Stimulated activated CD8-positive, alpha-beta memory T cell treated with anti-CD3 and anti-CD28 coated beads, Interleukin-4, amount 100 ng/mL, for 4 hours (primary cell): ENCODE measurements at places on chromosomes 1 and 21.

- DNase-seq = peak; percentile 50
These were observed at the start of gene TNFRSF14 for GRCh38 chr1:2556277-2556677. TNFRSF14 (plus strand) TSS chr1:2556371; CDS start chr1:2556665, 294 bp downstream.

GRCh38 chr1:205060746-205061145, 17.7 kb downstream of the CNTN2 start:
- no peak for DNase-seq

DNA sequence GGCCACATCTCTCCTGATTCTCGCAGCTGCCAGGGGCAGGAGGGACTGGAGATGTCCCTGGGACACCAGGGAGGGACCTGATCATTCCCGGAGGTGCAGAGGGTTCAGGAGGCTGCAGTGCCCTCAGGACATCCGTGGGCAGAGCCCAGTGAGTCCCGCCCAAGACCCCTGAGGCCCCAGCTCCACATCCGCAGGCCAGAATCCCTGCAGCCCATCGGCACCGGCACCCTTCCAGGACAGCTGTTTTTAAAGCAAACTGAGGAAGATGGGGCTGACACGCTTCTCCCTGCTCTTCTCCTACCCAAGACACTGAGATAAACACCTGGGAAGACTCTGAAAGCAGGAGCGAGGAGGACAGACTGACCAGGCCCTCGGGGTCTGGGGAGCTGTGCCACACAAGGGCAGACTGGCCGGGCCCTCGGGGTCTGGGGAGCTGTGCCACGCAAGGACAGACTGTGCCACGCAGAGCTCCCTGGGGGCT, 25.5 kb downstream of the SLC19A1 start:
- DNase-seq = no peak

DNA sequence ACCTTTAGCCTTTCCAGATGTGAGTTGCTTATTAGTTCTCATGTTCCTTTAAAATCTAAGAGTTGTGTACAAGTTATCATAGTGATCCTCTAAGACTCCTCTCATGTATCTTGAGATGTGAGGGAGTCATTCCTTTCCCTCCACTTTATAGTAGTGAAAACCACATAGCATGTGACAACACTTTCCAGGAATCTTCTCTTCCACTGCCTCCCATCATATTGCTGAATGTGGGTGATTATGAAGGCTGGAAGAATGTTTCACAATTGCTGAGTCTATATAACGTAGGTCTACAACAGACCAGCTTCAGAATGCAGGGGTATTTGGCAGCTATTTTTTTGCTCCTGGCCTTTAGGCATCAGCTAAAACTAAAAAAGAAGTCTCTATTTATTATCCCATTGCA, 44.7 kb upstream of the LRRC7 start:
- DNase-seq = no peak

DNA sequence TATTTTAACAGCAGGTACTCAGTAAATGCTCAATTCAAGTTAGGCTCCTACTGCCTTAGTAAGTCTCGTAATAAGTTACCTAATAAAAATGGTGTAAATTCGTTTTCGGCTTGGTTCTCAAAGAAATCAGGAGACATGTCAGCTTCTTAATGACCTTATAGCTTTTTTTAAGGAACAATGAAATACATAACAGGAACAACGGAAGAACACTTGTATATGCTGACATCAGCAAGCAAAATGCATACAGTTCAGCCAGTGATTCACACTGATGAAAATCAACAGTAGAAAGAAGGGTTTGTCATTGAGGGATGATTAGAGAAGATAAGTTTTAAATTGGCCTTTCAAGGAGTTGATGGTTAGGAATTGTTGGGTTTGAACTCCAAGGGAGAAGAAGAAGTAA, 13.3 kb downstream of the RPTN start:
- no peak for DNase-seq

- no peak for DNase-seq
These were observed 17.9 kb upstream of the MIIP start for GRCh38 chr1:12001249-12001917.

DNA sequence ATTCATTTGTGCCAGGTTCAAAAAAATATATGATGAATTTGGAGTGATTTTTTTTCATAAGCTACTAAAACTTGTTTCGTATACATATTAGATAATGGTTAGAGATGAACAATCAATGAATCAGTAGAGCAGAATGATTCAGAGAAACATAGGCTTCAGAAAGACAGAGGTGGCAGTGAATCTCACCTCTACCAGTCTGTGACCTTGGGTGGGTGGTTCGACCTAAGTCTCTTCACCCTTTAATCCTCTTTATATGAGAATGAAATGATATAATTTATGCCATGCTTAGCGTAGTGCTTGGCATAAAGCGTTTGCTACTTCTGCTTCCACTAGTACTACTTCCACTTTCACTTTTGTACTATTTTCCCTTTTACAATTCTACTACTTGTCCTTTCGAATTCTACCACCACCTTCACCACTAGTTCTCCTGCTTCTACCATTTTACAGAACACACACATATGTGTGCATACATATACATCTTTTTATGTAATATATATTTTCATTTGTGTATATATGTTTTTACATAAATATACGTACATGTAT, 45.1 kb downstream of the FYB2 start:
- no peak for DNase-seq

GRCh38 chr1:145729196-145729595, 9.9 kb downstream of the CD160 start:
- no peak for DNase-seq

DNA sequence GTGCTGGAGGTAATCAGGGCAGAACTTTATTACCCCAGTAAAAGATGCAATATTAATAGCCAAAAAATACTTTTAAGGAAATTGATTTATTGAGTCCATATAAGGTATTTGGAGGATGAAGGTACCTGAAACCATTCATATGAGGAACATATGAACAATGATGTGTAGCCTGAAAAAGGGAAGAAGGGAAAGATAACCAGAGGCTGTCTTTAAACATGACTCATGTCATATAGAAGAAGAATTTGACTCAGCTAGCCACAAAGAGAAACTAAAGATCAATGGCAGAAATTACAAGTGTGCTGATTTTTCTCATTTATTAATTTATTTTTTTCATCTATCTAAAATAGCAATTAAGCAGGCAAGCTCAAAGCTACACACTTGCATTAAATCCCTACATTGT, 136.2 kb upstream of the DUSP10 start:
- no peak for DNase-seq

DNA sequence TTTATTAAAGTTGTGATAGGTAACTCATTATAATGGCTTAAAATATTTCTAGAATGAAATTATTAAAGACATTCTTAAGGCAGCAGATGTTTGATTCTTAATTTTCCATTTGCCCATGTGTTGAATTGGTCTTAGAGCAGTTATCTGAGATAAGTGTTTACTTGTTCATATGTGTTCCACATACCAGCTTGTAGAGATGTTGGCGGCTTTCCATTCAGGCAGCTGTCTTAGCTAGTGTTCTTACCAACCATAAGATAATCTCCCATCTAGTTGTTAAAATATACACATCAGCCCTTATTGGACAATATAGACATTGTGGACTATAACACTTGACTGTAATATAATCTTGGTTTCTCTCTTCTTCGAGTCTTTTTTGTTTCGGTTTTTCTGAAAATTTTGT, 1372.9 kb upstream of the ADGRL2 start:
- DNase-seq = no peak

- no peak for DNase-seq
These were observed 90.5 kb downstream of the ACTL8 start for GRCh38 chr1:17845583-17845982.

- DNase-seq = no peak
These were observed 21.2 kb downstream of the CRNN start for GRCh38 chr1:152392909-152393308.

DNA sequence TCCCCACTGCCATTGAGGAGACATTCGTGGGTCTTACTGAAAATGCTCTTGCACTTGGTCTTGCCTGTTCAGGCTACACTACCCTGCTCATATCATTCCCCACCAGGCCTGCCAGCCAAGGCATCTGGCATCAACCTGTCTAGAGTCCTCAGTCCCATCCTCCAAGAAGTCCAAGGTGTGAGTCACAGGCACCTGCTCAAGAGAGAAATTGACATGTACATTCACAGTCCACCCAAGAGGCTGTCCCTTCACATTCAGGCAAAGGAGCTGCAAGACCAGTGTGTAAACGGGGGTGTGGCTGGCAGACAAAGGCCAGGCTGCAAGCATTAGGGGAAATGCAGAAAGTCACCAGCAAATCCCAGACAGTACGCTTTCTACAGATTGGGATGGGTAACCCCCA, 13.1 kb upstream of the PLA2G2C start:
- DNase-seq = no peak

DNA sequence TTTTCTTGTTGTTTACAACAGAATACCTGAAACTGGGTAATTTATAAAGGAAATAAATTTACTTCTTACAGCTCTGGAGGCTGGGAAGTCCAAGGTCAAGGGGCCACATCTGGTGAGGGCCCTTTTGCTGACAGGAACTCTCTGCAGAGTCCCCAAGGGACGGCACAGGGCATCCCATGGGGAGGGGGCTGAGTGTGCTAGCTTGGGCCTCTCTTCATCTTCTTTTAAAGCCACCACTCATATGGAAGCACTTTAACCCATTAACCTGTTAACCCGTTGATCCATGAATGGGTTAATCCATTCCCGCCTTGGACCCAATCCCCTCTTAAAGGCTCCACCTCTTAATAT, 76.3 kb downstream of the OBSCN start:
- no peak for DNase-seq

DNA sequence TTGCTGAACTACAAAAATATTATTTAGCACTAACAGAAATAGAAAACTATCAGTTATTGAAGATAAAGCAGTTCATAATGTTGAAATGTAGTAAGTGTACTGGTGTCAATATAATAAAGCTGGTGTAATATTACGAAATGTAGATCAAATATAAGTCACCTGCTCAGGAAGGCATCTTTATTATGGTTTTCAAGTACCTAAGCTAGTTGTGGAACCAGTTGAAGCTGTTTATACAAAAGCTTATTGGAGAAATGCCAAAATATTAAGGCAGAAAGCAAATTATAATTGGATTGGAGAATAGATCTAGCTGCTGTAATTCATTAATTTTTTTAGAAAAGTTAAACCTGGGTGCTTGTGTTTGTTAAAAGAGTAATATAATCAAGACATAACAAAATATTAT, 6.2 kb upstream of the MARK1 start:
- no peak for DNase-seq

DNA sequence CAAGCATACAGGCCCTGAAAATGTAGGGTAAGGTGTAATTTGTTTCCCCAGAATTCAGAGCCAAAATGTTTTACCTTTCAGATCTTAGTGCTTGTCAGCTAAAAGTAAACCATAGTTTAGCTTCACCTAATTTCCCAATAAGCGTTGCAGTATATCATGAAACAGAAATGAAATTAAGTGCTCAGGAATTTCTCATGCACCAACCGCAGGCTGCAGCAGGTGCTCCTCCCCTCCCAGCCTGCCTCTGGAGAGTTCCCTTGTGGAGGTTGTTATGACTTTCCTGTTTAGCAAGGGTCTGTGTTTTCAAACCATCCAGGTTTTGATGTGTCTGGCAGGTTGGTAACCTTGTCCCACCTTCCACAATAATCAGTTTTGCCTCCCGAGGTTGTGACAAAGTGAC, 118.5 kb downstream of the HLX start:
- no peak for DNase-seq

DNA sequence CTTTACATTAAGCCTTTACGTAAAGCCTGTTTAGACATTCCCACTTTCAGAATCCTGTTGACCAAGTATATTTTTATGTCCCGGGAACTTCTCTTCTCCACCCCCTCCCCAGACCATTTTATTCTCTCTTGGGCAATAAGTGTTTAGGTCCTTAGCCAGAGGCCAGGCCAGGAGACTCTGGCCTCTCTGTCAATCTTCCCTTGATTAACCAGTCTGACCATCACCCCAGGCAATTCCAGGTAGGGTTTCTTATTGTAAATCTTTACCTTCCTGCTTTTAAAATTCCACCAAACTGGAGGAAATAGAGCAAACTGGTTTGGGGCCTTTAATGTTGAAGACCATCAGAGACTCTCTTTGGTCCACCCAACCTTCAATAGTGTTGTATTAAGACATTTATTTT, 12.2 kb upstream of the IFI6 start:
- no peak for DNase-seq

DNA sequence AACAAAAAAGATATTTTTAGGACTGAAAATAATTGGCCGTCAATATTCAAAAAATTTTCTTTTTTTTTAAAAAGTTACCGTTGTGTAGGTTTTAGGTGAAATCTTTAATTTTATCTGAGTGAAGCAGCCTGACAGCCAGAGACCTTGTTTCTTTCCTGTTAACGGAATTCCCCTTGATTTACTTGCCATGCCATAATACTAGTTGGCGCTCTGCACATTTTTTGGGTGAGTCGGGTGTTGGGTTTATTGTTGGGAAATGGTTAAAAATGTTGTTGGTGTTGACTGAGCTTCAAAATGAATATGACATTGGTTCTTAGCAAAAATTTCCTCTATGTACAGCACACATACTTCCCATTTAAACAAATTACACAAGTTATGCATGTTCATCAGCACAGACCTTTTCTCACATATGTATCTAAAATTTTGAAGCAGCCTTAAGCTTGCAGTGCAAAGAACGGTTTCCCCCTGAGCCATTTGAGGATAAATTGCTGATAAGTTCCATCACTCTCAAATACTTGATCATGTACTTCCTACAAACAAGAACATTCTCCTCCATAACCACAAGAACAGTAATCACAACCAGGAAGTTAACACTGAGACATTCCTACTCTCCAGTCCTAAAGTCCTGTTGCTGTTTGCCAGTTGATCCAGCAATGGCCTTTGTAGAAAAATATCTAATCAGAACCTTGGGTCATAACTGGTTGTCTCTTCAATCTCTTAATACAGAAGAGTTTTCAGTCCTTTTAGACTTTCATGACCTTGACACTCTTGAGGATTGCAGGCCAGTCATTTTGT, 34.2 kb downstream of the CAMTA1 start:
- DNase-seq = no peak

DNA sequence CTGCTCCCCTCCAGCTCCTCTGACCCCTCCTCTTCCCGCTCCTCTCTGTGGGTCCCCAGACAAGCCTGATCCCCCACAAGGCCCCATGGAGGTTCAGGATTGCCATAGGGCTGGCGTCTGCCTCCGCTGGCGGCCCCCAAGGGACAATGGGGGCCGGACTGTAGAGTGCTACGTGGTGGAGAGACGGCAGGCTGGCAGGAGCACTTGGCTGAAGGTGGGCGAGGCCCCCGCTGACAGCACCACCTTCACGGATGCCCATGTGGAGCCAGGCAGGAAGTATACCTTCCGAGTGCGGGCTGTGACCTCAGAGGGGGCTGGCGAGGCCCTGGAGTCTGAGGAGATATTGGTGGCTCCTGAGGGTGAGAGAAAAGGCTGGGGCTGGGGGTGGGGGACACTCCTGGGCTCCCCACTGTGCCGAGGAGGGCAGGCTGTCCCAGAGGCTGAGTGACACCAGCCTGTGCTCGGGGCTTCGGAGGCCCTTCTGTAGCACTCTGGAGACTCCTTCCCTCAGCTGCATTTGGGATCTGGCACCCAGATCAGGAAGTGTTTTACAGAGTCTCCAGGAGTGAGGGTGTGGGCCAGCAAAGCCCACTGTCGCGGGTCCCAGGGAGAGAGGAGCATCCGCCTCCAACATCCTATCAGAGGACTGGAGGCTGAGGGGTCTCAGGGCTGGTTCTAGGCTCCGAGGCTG, 25.9 kb downstream of the IGFN1 start:
- DNase-seq = no peak

- DNase-seq = no peak
These were observed 20.7 kb downstream of the PHC2 start for GRCh38 chr1:33410091-33410701.
